ENCODE measurements at places on chromosomes 11 and 22.
A peak's percentile ranks its signal among the peaks of the same experiment; 100 is the strongest.

GRCh38 chr11:83401506-83402225 lies 115.5 kb upstream of the CCDC90B start:
- no peak for DNase-seq

GRCh38 chr22:20429254-20430100 lies 8.1 kb downstream of the SCARF2 start:
- peak; percentile 26 for DNase-seq

DNA sequence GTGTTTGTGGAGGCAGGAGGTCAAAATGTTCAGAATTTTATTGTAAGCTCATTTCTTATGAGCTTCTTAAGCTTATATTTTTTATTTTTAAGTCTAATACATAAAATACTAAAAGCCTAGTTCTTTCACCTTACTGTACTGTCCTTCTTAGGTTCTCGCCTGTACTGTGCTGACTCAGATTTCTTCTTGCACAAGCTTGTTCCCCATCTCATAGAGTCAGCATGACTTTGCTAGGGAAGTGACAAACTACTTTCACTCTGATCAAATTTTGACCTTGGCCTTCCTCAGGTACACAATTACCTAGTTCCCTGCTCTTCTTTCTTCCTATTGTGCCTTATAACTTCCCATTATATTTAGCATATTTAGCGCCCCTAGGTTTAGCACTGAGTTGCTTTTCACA lies 81.5 kb downstream of the STK33 start:
- no peak for DNase-seq

DNA sequence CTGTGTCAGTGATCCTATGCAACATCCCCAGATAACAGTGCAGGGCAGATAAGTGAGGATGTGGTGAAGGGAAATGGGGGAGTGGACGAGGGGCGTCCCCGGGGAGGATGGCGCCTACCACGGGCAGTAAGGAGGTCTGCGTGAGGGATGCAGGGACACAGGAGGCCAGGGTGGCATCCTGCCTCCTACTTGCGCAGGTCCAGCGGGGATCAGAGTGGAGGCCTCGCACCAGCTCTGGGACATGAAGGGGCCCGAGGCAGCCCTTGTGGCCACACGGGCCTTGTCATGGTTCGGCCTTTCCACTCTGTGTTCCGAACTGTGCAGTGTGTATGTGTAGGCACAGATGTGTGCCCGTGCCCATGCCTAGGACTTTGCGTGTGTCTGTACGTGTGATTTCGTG lies 1227.5 kb downstream of the BRD1 start:
- no peak for DNase-seq

DNA sequence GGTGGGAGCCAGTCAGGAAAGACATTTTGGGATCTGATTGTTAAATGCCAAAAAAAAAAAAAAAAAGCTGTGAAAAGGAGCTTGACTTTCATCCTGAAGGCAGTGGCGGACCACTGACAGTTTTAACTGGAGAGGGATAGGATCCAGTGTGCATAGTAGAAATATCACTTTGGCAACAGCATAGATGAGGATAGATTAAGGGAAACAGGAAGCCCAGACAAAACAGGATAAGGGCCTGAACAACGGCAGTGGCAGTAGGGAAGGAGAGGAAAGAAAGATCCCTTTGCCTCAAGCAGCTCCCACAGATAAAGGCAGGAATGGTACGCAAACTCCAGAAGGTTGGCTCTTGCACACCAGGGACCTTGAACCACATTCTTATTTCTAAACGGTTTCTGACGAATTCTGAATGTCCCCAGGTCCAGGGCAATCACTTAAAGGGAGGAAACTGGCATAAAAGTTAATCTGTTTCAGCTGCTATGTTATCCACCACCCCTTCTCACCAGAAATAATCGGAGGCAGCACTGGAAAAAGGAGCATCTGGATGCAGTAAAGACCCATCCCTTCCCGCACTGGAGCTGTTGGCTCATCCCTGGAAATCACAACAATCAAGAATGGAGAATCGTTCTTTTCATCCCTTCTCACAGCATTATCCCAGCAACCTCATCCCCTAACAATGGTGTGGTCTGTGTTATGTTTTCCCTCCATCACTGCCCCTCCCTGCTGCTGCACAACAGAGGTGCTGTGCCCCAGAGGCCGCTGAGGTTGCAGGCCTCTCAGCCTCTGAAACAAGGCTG lies 99.1 kb downstream of the GAB2 start:
- DNase-seq, result no peak

Data from AG08396 (cell line).